Activated T-cell treated with anti-CD3 and anti-CD28 coated beads for 4 hours (primary cell): ENCODE measurements at places on chromosomes 7 and 10.

GRCh38 chr7:365593-365992 is 75.6 kb downstream of the FOXL3 start:
- no peak for DNase-seq

DNA sequence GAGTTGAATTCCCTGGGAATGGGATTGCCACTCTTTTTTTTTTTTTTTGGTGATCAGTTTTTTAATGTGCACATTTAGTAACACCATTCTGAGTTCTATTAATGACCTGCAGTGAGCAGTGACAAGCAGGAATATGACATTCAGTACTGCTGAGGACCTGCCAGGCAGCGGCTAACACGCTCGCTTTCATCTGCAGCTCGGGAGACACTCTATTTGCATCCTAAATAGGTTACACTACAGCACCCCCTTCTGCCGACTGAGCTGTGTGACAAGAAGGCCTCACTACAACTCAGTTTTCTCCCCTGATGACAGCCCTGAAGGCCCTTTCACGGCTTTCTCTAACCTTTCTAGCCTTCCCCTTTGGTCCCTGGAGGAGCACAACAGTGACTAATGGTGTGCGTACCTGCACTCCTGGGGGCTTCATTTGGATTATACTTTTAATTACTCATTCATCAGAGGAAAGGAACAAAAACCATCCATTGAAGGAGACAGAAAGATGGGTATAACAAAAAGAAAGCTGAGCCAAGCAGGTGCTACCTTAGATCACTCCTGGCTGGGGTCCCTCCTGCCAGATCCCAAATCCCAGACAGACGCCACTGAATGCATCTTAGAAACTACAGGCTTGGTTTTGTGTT is 872.4 kb downstream of the LRMDA start:
- no peak for DNase-seq

- DNase-seq: no peak
These were observed 130.7 kb downstream of the ADRA2A start for GRCh38 chr10:111207500-111207899.

- no peak for DNase-seq
These were observed 89.6 kb upstream of the LANCL2 start for GRCh38 chr7:55275291-55276200.

GRCh38 chr10:29681676-29682448 is 47.1 kb upstream of the SVIL start:
- DNase-seq: peak; percentile 21

- no peak for DNase-seq
These were observed 233.9 kb upstream of the AOAH start for GRCh38 chr7:36958111-36958733.

- no peak for DNase-seq
These were observed 2.0 kb downstream of the SUN1 start for GRCh38 chr7:834277-834676.

- DNase-seq: no peak
These were observed 119.8 kb downstream of the PRPF18 start for GRCh38 chr10:13706604-13707003.

DNA sequence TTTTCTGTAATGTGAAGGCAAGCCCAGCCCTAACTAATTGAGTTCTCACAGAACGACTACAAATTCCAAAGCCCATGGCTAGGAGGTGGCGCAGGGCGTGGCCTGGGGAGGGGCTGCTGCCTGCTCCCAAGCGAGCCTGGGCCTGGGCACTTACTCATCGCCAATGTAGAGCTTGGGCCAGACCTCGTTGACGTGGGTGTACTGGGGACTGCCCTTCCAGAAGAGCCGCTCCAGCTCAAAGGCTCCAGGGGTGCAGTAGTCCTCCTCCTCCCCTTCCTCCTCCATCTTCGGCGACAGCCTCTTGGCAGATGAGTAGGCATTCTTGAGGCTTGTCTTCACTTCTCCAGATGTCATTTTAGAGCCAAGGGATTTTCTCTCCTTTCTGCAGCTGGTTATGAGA is 53.3 kb upstream of the SAMD8 start:
- DNase-seq: no peak

DNA sequence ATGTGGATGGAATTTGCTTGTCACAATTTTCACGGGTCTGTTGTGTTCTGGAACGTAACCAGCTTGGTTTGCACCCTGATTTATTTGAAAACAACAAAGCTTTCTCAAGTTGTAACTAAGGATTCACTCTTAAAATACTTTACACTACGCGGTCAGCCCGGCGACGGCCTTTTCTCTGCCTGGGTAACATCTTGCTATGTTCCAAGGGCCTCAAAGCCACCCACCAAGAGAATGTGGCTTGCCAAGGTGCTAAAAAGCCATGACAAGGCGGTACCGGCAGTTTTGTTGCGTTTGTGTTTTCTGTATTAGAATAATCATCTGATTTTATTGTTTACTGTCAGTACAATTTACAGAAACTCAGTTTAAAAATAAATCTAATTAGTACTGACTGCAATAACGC is 220.9 kb downstream of the SFMBT2 start:
- DNase-seq: no peak

DNA sequence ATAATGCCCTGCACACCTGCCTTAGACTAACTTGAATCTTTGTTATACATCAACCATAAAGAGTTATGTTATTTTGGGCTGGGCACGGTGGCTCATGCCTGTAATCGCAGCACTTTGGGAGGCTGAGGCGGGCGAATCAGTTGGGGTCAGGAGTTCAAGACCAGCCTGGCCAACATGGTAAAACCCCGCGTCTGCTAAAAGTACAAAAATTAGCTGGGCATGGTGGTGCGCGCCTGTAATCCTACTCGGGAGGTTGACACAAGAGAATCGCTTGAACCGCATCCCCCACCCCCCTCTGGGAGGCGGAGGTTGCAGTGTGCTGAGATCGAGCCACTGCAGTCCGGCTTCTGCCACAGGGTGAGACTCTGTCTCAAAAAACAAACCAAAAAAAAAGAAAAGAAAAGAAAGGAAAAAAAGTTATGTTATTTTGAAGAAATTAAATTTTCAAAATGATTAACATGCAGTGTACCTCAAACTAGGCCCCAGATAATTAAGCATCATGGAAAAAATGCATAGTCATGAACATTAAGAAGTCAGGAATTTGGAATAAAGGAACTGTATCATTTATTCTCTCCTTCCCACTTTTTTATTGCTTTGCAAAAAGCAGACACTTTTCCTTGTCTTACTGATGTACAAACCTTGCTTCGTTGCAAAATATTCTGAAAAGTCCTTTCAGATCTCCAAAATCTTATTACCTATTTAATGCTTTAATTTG is 43.3 kb downstream of the STAM start:
- DNase-seq: no peak

GRCh38 chr10:49070701-49071100 is 44.6 kb downstream of the VSTM4 start:
- no peak for DNase-seq

GRCh38 chr7:46257761-46258448 is 336.8 kb upstream of the IGFBP3 start:
- no peak for DNase-seq

DNA sequence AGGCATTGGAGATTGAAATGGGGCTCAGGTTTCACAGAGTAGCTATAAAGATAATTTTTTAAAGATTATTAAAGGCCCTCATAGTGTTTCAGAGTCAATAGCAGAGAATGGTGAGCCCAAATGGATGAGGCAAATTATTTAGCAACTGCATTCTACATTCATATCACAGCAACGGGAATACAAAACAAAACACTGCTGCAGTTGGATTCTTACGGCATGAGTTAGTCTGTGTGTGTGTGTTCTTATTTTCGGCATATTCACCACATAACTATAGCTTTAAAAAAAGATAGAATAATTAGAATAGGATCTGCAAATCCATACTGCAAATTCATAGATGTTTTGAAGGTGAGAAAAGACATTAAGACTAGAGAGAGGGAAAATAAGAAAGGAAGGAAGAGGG is 66.0 kb downstream of the SUGCT start:
- DNase-seq: no peak

GRCh38 chr10:71849461-71849908 is 1.6 kb downstream of the PSAP start:
- DNase-seq: no peak

GRCh38 chr7:24978843-24979469 is 1.0 kb downstream of the OSBPL3 start:
- DNase-seq: no peak

DNA sequence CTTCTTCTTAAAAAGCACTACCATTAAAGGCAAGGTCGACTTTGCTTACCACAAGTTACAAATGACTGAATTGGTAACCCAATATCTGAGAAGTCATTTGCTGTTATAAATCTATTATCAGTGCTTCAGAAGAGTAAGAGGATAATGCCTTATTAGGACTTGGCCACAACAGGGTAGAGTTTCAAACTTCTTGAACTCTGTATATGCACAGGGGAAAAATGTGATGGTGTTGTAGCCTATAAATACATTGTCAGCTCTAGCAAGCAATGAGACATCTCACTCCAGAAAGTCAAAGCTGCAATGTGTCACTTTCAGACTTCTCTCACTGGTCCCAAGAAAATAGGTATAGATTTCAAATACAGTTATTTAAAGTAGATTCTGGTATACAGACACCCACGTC is 9.3 kb downstream of the TFEC start:
- no peak for DNase-seq
